ENCODE measurements at places on chromosomes 6 and 20.

GRCh38 chr6:159969921-159970320 is 1.0 kb downstream of the IGF2R start:
- no peak for DNase-seq

DNA sequence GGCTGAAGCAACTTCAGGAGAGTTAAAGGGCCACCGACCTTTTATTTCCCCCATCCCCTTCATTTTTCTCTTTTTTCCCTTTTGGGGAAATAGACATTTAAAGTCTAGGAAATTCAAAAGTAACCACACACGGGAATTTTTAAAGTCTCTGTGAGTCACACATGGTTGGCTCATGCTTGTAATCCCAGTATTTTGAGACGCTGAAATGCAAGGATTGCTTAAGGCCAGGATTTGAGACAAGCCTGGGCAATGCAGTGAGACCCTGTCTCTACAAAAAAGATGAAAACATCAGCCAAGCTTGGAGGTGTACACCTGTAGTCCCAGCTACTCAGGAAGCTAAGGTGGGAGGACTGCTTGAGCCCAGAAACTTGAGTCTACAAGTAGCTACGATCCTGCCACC is 34.2 kb downstream of the KATNA1 start:
- DNase-seq: no peak

DNA sequence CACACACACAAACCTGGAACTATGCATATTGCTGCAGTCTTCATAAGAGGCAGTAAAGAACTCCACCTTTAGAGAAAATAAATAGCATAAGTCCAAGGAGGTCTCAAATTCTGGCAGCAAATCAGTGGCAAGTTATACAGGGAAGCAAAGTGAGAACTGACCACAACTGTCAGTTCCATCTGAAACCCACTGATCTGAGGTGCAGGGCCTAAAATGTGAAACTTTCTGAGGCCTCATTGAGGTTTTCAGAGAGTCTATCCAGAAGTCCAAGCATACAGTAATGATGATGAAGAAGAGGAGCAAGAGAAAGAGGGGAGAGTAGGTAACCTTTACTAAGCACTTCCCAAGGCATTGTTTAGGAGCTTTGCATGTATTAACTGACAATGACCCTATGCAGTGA is 36.3 kb downstream of the MTFR2 start:
- no peak for DNase-seq

DNA sequence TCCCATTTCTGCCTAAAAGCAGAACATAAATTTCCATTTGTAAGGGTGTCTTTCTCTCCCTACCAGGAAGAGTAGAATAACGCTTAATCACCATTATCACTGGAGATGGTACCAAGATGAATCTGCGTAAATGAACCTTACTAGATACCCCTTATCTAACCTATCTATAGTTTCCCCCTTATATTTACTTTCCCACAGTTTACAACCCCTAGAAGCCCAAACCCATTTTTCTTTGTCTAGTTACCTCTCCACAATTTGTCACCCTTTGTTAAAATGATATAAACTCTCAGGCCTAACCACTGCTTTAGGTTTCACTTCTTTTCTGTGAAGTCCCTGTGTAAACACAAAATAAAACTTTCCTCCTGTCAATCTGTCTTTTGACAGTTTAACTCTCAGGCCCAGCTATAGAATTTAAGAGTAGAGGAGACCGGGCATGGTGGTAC is 45.5 kb downstream of the PCNA start:
- DNase-seq: no peak

GRCh38 chr20:6579824-6580223 is 187.7 kb upstream of the BMP2 start:
- no peak for DNase-seq

DNA sequence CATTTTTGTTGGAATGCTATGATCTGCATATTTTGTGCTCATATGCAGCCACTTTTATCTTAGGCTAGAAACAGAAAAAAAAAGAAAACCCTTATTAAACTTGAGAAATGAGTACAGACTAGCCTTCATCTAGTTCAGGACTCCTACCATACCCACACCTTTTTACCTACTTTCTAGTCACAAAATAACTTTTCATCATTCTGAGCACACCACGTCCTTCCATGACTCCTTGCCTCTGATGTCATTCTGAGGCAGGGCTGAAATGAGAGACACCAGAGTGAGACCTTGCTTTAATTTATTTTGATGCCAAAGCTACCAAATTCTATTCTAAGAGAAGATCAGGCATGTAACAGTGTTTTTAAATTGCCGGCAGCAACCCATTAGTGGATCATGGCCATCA is 38.8 kb downstream of the SNX3 start:
- no peak for DNase-seq

DNA sequence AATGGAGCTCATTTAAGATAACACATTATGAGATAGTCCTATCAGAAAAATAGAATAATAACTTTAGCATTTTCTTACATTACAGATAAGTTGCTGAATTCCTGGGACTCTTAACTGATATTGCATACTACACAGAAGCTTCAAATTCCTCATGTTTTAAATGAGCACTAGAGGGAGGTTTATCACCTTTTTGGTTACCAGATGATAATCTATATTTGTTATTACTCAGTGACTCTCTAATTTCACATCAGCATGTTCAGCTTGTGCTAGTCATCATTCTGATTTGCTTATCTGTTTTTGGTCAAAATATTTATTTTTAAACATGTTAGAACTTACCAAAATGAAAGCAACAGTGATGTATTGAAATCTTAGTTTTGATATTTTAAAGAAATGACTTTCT is 20.5 kb upstream of the GJA10 start:
- DNase-seq: no peak

DNA sequence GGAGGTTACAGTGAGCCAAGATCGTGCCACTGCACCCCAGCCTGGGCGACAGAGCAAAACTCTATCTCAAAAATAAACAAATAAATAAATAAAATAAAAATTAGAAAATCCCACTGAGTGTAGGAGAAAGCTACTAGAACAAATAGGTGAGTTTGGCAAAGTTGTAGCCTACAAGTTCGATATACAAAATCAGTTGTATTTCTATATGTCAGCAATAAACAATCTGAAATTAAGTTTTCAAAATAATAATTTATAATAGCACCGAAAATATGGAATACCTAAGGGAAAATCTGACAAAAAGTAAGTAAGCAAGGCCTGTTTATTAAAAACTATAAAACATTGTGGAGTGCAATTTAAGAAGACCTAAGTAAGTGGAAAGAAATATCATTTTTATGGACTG is 5.1 kb upstream of the DEFB118 start:
- no peak for DNase-seq

DNA sequence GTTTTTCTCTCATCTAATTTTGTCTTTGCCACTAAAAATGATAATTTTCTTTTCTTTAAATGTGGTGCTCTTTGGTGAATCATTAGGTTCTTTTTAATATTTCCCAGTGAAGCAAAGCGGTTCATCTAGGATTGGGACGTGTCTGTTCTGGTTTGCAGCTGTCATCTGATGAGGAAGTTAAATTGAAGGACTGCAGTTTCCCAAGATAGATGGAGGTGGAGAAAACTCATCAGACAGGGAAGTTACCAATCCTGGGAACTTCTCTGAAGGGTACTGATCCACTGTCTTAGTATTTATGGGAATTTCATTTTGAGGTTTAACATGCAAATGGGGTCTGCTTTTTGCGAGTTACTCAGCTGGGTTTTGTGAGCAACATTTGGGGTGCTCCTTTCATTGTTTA is 2.4 kb upstream of the AARS2 start:
- DNase-seq: no peak

DNA sequence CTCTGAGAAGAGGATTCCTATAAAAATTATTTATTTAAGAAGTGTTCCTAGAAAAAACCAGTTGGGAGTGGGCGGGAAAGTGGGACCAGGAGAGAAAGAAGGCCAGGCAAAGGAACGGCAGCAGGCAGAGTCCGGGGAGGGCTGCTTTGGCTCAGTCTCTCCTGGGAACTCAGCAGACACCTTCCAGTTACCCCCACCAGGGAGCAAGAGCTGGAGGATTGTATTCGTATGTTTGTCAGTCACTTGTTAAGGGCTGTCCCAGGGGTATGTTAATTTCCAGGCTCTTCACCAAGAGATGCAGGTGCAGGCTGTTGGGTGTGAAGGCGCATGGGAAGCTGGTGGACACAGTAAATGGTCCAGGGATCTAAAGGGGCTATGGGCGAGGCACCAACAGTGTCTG is 53.0 kb upstream of the CHD6 start:
- no peak for DNase-seq

DNA sequence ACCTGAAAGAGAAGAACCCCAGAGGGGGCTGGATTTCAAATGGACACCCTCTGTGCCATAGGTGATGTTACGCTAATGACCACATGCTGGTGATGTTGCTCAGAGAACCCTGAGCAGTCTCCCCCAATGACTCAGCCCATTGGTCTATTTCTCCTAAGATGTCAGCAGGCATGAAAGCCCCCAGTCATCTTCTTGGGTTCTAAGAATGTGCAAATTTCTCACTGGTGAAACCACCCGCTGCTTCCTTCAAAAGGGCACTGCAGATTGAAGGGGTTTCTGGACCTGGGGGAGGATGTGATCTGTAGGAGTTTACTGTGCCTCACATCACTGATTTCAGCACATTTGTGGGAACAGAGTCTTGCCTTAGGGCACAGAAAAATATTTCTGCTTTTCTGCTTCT is 298.4 kb upstream of the MOCS1 start:
- no peak for DNase-seq

- DNase-seq: no peak
Measured at GRCh38 chr6:170200458-170200891, 90.4 kb downstream of the DLL1 start.

DNA sequence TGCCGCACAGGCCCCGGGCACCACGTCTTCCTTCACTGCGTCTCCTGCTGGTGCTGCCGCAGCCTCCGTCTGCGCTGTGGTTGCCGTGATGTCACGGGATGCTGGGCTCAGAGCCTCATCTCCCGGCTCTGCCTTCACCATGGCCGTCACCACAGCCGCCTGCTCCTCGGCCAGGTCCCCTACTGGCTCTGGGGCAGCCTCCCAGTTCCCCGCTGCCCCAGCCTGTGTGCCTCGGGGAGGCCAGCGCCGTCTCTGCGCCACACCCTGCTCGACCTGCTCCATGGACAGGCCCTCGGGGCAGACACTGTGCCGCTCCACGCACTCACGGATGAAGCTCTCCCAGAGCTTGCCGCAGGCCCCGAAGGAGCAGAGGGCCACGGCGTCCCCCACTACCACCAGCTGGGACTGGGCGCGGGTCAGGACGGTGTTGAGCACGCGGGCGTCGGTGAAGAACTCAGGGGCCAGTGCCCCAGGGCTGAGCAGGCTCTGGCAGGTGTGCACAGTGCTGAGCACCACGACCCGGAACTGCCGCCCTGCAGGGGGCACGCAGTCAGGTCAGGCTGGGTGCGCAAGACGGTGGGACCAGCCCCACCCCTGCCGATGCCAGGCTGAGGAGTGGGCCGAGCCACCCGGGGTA is 8.2 kb downstream of the HELZ2 start:
- DNase-seq: no peak

DNA sequence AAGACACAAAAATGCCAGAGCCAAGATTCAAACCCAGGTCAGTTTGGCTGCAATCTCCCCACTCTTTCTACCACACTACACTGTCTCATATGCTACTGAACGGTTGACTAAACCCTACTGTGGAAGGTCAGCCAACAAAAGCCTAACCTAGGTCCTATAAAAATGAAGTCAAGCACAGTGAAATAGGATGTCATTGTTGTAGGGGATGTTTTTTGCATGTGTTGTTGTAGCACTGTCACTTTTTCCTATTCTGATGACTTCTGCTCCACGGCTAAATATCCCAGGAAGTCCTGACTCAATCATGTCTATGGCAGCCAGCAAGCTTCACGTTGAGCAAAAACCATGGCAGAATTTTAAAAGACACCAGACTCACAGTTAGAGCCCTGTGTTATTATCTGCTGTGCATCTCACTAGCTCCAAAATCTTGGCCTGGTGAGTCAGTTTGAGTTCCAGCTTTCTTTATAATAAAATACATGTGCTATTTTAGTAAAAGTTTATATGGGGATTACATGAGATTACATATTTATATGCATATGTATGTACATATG is 322.1 kb upstream of the NT5E start:
- DNase-seq: no peak

DNA sequence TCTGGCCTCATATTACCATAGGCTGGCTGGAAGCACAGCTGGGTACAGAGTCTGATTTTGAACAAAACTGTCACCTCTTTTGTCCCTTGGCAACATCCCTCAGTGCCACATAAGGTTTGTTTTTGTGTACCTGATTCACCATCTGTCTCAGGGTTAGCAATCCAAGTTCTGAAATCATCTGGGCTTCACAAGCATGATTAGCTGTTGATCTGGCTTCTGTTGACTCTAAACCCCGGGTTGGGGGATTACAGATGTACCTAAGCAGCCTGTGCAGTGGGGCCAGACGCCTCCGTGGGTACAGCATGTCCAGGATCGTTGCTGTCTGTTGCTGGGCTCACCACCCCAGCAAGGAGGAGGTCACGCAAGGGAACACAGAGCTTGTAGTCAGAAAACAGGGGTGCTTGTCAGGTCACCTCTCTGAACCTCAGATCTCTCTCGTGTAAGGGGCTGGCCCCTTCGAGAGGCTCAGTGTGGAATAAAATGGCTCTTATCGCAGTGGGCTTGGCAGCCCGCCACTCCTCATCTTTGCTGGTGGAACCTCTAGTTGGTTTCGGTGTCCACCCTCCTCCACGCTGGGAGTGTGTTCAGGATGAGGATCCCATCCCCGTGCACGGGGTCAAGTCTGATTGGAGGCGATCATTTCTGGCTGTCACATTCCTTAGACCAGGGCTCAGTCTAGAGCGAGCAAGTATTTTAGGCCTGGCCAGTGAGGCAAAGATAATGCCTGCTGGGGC is 39.2 kb upstream of the ZNF831 start:
- DNase-seq: no peak

- DNase-seq: no peak
Measured at GRCh38 chr20:1087311-1087905, 31.0 kb upstream of the PSMF1 start.

GRCh38 chr20:44279228-44279627 is 31.8 kb downstream of the FITM2 start:
- no peak for DNase-seq

- DNase-seq: no peak
Measured at GRCh38 chr6:137157601-137158000, 15.8 kb downstream of the IL22RA2 start.

DNA sequence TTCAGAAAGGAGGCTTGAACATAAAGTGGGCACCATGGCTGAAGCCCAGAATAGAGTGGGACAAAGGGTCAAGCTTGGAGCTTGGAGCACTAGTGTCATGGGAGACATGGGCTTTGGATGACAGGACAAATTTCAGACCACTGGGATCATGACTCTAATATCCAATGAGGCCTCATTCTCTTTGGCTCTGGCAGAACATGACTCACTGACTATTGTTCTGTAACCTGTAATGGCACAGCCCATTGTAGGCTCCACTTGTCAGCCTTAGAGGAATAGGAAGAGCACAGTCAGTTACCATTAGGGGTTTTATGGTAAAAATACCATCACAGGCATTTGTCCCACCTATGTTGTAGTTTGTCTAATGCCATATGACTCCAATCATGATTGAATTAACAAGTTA is 34.0 kb upstream of the MMS22L start:
- no peak for DNase-seq

DNA sequence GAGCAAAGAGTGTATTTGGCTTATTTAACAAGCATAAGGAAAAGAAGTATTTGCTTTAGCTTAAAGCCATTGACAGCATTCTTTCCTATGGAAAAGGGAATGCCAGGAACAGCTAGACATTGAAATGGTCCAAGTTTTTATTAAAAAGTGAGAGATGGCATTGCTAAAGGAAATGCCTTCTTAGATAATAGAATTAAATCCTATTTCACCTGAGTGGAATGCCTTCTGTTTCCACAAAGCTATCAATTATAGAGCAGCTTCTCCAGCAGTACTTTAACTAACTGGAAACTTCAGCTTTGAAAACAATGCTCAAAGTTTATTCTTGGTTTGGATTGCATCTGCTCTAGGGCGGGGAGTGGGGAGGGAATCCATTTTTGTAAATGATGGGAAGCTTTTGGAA is 85.1 kb upstream of the CNKSR3 start:
- no peak for DNase-seq
